PC-9 (cell line): ENCODE measurements at places on chromosomes 6 and 20.

DNA sequence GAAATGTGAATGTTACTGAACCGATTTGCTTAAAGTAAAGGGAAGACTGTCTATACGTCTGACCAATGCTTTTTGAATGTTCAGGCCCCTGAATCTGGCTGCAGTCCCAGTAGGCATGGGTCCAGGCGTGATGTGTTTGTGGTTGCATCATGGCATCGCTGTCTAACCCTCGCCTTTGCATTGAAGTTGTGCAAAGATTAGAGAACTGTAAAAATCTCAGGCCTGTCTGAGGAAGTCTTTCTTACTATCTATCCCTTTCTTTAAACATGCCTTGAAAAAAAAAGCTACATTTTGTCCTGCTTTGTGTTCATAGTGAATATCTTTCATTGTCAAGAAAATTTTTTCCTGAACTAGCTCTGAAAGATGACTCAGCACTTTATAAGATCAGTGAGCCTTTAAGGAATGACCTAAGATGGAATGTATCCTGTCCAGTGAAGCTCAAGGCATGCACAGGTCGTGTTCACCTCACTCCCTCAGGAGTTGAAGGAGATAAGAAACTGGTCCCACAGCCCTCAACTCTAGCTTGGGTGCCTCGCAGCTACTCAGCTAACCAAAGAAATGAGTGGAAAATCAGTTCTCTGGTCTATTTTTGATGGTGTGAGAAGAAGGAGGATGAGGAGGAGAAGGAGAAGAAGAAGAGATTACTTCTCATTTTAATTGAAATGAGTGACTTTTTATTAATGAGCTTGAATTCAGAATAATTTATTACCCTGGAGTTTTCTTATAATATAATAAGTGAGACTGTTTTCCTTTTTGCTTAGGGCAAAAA lies 48.6 kb downstream of the TPD52L1 start:
- DNase-seq, result peak; percentile 99

DNA sequence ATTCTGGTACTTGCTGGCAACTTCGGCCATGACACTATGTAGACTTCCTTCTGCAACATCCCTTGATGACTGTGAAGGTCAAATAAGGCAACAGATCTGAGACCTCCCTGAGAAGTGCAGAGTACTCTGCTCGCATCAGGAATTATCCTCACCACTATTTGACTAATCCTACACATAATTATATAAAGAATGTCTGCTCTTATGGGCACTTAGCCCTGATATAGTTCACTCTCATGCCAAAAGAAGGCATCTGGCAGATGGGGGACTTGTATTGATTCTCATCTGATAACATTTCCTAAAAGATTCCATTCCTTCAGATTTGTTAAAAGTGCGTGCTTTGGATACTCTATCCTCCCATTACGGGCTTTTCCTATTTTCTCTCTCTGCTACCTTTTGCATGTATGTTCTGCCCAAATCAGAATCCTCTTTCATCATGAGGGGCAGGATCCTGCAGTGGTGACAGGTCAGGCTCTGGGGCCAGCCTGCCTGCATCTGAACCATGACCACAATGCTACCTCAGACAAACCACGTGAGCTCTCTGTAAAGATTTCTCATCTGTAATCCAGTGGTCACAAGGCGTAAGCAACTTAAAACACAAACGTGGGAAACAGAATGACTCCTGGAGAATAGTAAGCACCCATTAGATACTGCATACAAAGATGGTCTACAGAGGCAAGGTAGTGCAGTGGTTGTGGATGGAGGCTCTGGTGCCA lies 134.0 kb downstream of the GJA10 start:
- no peak for DNase-seq

DNA sequence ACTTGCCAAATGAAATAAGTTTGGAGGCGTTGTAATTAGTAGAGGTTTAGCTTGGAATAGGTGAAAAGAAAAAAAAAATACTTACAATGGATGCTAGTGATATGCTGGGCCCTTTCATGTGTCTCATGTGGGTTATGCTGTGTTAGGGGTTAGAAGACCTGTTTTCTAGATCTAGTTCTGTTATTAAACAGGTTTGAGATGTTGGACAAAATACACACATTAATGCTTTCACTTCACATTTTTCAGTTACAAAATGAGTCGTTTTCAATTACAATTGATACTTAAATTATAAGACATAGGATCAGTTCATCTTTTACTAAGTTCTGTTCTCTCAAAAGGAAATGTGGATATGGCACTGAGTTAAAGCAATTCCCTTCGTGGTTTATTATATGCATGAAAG lies 509.8 kb downstream of the EPM2A start:
- DNase-seq, result no peak

DNA sequence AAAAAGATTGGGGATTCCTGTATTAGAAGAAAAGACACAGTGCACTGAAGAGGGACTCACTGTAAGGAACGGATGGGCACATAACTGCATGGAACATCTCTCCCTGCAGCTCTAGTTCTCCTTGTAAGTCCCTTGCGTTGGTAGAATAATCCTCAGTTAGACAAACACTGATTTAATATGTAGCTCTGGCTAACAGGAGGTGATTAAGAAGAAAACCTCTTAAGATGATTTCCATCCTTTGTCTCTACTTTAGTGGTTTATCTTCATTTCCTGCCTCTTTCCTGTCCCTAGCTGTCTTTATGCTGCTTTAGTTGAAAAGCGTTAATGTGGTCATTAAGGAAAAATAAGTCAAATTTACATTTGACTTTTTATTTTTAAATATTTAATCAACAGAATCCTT lies 86.6 kb downstream of the SLC16A10 start:
- no peak for DNase-seq

DNA sequence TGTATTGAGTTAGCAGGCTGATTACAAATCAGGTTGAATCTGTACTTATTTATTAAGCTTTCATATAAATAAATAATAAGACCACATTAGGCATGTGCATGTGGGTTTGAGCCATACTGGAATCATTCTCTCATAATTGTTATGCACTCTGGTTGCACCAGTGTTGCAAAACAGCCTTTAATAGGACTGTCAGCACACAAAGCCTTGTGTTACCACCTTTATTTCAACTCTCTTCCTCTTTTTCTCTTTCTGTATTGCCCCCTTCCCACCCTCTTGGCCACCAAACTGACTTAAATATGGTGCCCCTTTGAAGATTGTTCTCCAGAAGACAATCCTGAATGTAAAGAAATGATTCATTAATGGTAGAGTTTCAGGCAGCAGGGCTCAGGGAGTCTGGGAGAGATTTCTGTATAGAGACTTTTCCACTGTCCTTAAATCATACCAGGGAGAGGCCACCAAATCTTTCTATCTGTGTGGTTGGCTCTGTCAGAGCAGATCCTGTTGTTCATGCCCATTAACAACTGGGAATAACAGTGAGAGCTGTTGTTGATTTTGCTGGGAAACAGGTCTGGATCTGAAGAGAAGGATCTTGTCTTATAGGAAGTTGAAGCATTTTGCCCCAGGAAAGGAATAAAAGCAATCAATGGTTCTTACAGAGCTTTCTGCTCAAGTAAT lies 131.6 kb upstream of the SOX4 start:
- DNase-seq, result no peak

DNA sequence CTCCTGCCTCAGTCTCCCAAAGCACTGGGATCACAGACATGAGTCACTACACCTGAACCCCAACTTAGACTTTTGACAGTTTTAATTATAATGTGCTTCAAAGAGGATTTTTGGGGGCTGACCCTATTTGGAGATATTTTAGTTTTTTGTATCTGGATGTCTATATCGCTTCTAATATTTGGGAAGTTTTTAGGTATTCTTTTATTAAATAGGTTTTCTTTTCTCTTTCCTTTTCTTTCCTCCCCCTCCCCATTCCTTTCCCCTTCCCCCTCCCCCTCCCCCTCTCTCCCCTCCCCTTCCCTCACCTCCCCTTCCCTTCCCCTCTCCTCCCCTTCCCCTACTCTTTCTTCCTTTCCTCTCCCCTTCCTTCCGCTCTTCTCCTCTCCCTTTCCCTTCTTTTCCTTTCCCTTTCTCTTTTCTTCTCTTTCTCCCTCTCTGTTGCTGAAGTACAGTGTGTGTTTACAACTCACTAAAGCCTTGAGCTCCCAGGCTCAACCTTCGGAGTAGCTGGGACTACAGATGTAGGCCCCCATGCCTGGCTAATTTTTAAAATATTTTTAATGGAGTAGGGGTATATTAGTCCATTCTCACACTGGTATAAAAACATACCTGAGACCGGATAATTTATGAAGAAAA lies 24.4 kb upstream of the NKX2-4 start:
- no peak for DNase-seq

DNA sequence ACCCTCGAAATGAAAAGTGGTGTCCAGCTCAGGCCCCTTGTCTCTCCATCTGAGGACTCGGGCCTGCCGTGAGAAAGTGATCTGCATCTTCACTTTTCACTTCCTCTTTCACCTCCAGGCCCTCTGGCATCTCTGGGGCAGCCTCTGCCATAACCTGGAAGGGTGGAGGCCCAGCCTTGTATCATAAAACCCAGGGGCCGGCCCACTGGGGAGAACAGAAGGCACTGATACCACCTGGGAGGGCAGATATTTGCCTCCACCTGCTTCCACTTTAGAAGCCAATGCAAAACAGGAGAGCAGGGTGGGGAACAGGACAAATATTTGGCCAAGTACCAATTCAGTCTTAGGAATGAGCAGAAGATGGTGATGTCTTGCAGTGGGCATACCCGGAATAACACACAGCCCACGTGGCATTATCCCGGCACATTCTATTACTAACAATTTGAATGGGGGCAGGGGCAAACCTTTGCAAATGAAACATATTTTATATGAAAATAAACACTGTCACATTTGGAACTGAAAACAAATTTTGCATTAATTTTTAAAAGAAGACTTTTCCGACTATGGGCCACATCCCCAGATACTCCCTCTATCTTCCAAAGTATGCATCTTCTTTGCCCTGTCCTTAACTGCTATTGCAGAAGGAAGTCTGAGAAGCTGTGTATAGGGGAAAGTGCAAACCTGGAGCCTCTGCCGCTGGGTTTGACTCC lies 69.2 kb upstream of the TBC1D7 start:
- no peak for DNase-seq
